Mononuclear cell (primary cell): ENCODE measurements at places on chromosomes 12 and 14. TPM values are rescaled to one million over a fixed set of nuclear protein-coding genes. Genes with fewer than 3 reads are reported as not detected.

DDX51 gene
- 14.8 TPM for total RNA-seq

DIO3 gene
- total RNA-seq: not detected

RPL6 gene
- total RNA-seq: 1,812 TPM

BCAT1 gene
- total RNA-seq: 6.5 TPM

KLRG1 gene
- 23.6 TPM for total RNA-seq

HOXC5 gene
- not detected for total RNA-seq

GNG2 gene
- total RNA-seq: 180 TPM

RNASE3 gene
- total RNA-seq: 2.2 TPM

MYRFL gene
- total RNA-seq: 0.10 TPM

RNF212B gene
- total RNA-seq: 0.10 TPM

KERA gene
- not detected for total RNA-seq

NDRG2 gene
- total RNA-seq: 9.7 TPM

ZNF705A gene
- 0.10 TPM for total RNA-seq

KRT1 gene
- total RNA-seq: 1.8 TPM

RHOJ gene
- total RNA-seq: 0.10 TPM

DACT1 gene
- total RNA-seq: 4.5 TPM

DBX2 gene
- not detected for total RNA-seq

NYNRIN gene
- under 0.01 TPM for total RNA-seq

SIX6 gene
- not detected for total RNA-seq

FAM181A gene
- total RNA-seq: not detected

KRT5 gene
- total RNA-seq: 0.42 TPM

SELPLG gene
- total RNA-seq: 36.8 TPM

CLIP1 gene
- 65.8 TPM for total RNA-seq

CMA1 gene
- not detected for total RNA-seq

AMN gene
- 0.84 TPM for total RNA-seq

PLA2G1B gene
- total RNA-seq: 0.31 TPM

ASCL4 gene
- total RNA-seq: not detected

MYF6 gene
- total RNA-seq: not detected

CAPZA3 gene
- not detected for total RNA-seq

MGAT4C gene
- total RNA-seq: not detected

EXOC3L4 gene
- total RNA-seq: not detected

EPYC gene
- total RNA-seq: not detected

TCL1A gene
- 3.0 TPM for total RNA-seq

FGF6 gene
- total RNA-seq: not detected

TMEM63C gene
- total RNA-seq: 1.4 TPM

ABCC9 gene
- 0.10 TPM for total RNA-seq

SMOC1 gene
- total RNA-seq: under 0.01 TPM

GMFB gene
- 68.3 TPM for total RNA-seq

SPIC gene
- total RNA-seq: not detected

LRRC10 gene
- total RNA-seq: not detected

TRPV4 gene
- total RNA-seq: 0.31 TPM

CCDC177 gene
- not detected for total RNA-seq

KRT85 gene
- not detected for total RNA-seq

GZMB gene
- total RNA-seq: 54.7 TPM

KRT2 gene
- total RNA-seq: 0.94 TPM

OR4Q2 gene
- not detected for total RNA-seq

OR4E2 gene
- total RNA-seq: not detected

LPAR5 gene
- total RNA-seq: 4.1 TPM

ESPL1 gene
- 1.0 TPM for total RNA-seq

AJUBA gene
- total RNA-seq: 0.21 TPM

ATG2B gene
- total RNA-seq: 29.8 TPM

RIPK3 gene
- 9.9 TPM for total RNA-seq

TRIM9 gene
- 0.42 TPM for total RNA-seq

OR11G2 gene
- under 0.01 TPM for total RNA-seq

SMARCC2 gene
- 61.1 TPM for total RNA-seq

ARPC3 gene
- total RNA-seq: 635 TPM

ANO2 gene
- 0.31 TPM for total RNA-seq

LIN7A gene
- total RNA-seq: 6.1 TPM

BICDL1 gene
- 60.9 TPM for total RNA-seq
